NCI-H2171 (cell line): ENCODE measurements at places on chromosomes 2 and 18.

DNA sequence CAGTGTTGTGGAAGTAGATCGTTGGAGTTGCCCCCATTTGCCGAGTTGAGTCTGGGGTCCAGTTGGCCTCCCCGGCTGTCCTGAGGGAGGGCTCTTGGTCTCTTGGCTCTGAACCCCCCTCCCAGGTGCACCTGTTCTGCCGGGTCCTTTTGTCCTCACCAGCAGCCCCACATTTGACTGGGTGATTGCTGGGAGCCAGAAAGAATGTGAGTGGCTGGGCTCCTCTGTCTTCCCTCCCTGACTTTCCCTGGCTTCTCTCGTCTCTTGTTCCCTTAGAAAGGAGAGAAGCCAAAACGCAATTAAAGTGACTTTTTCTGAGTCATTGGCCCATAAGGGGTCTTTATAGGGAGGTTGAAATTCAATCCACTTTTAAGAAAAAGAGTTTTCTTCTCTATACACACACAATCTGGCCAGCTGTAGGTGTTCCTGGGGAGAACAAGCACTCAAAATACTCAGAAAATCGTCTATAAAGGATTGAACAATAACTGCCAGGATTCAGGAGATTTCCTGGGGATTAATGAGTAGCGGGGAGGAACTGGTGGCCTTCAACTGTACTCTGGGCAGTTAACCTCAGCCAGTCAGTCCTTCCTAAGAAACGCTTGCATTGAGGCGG lies 131.0 kb downstream of the TMEM182 start:
- no peak for DNase-seq

GRCh38 chr2:23495661-23496114 lies 110.7 kb downstream of the KLHL29 start:
- DNase-seq, result peak; percentile 85

GRCh38 chr18:21345840-21346239 lies 103.8 kb downstream of the GREB1L start:
- no peak for DNase-seq

DNA sequence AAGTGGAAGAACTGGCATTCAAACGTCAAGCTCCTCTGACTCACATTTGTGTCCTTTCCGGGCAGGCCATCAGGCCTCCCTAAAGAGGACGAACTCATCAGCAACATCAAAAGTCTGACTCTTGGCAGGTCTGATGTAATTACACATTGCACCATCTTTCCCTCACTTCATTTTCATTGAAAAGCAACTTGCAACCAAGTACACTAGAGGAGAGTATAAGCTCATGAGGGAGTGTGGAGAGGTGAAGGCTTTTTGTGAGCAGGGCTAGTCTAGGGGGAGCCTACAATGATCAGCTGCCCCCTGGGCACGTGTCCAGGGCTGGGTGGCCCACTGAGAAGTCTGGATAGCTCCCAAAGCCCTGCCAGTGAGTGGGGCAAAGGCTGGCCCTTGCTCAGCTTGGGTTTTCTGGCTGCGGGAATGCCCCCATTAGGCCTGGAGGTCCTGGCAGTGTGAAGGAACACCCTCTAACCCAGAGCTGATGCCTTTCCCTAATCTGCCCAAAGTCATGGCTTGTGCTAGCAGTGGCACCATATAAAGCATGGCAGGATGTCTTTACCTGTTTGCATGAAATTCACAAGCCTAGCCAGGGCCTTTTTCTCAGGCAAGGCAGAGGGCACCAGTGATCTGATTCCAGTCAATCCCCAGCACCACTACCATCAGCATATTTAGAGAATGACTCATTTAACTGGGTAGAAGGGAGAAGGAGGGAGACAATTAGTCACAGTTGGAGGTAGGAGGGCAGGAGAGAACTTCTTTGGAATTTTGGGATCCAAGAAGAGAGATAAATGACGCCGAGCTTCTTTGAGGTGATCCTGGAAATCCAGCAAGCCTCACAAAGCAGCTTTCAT lies 8.5 kb upstream of the DAW1 start:
- no peak for DNase-seq

GRCh38 chr2:117481608-117482007 lies 332.9 kb upstream of the DDX18 start:
- no peak for DNase-seq

DNA sequence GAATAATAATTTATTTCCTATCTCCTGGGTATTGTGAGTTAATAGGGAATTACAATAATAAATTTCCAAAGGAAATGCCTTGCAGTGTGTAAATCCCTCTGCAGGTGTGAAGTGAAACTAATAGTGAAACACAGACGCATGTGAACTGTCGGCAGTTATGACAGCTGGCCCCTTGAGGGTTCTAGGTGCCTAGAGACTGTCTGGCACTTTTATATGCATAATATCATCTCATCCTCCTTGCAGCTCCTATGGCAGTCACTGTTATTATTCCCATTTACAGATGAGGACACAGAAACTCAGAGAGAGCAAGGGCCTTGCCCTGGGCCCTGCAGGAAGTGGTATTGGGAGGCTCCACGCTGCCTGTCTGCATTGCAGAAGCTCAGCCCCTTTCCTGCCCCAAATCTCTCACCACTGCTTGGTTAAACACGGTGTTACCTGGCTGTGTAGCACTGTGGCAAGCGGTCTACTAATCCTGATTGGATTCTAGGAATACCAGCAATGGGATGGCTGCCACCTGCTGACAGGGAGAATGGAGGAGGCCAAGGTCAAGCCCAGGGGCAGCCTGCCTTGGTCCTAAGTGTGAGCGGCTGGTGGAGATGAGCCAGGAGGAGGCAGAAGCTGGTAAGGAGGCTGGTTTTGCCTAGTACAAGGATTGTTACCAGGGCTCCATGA lies 32.8 kb upstream of the ACKR3 start:
- DNase-seq, result no peak

GRCh38 chr18:49321797-49322461 lies 138.5 kb downstream of the DYM start:
- DNase-seq, result no peak

GRCh38 chr2:58640042-58640441 lies 398.9 kb upstream of the FANCL start:
- no peak for DNase-seq

DNA sequence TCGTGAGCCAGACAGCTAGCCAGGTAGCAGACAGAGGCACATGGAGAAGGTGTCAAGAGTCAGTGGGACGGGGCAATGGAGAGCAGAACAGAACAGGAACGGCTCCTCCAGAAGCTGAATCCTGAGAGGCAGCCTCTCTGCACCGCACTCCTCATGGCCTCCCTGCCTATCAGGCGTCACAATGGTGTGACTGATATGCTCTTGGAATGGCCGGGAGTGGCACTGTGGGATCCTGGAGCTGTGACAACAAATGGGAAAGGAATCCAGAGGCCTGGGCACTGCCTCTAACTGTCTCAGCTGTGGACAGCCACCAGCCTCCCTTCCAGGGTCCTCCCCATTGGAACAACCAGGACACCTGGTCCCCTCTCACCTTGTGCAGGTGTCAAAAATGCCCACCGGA lies 89.1 kb upstream of the ID2 start:
- no peak for DNase-seq

- DNase-seq, result no peak
Measured at GRCh38 chr2:181829230-181829629, 62.3 kb upstream of the ITPRID2 start.

- DNase-seq, result no peak
Measured at GRCh38 chr2:27105981-27106380, 12.9 kb downstream of the CGREF1 start.

DNA sequence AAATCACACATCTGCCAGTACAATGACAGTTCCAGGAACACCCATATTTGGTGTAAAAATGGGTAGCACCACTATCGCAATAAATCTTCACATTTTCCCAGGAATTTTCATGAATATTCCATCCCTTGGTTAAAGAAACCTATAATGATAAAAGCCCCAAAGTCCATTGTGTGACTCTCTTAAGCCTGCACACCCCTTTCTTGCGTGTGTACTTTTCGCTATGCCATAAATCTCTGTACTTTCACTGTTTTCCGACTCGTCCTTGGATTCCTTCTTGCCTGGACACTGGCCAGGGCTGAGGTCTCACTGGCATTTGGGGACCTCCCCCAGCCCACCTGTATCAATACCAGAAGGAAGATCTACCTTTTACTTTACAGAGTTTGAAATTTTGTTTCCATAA lies 172.3 kb downstream of the RNF152 start:
- no peak for DNase-seq

DNA sequence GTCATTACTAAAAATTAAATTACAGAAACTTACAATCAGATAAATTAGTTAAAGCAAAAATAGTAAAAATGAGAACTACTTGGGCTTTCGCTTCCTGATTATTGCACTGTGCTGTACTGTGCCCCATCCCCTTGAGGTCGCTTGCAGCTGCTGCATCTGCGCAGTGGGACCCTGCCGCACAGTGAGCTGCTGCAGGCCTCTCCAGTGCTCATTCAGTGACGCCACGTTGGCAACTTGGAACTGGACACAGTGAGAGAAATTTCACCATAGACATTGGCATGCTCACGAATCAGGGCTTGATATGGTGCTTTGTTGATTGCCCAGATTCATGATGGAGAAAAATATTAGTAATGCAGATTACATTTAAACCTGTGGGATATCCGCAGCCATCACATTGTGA lies 290.8 kb upstream of the MYT1L start:
- no peak for DNase-seq

DNA sequence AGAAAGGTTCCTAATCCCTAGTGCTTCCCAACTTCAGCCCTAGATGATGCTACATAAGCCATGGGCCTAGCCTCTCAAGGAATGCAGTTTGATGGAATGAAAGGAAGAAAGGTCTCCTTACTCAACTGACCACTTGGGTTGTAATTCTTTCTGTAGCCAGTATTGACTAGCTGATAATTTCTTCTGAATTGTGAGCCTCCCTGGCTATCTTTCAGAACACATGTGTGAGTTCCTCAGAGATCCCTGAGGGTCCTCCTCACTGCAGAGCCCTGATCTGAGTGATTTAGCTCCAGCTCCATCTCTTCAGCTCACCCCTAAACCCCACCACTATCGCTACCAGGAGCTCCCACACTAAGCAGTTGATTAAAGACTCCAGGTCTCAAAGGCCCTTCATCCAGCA lies 31.5 kb downstream of the CFAP210 start:
- DNase-seq, result no peak
